Activated T-cell treated with anti-CD3 and anti-CD28 coated beads for 24 hours (primary cell): ENCODE measurements at places on chromosomes 5 and 9.

DNA sequence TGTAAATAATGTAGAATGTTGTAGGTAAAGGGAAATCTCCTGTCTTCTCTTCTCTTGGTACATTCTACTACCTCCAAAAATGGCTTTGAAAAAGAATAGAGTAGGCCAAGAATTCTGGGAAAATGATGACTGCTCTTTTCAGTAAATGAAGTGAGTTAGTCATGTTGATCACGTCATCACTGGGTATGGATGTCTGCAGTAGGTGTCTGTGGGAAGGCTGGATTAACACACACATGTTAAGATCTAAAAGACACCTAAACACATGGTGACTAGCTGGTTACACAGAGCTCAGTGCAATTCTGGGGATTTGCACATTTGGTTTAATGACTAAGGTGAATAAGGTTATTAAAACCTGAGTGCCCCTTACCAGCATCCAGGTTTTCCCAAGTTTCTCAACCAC, 161.5 kb downstream of the CEP120 start:
- no peak for DNase-seq

DNA sequence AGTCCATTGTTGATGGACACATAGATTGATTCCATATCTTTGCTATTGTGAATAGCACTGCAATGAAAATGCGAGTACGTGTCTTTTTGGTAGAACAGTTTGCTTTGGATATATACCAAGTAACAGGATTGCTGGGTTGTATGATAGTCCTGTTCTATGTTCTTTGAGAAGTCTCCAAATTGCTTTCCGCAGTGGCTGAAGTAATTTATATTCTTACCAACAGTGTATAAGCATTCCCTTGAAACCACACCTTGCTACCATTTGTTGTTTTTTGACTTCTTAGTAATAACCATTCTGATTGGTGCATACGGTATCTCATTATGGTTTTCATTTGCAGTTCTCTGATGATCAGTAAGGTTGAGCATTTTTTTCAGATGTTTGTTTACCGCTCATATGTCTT, 792.9 kb downstream of the PTPRD start:
- DNase-seq = no peak

GRCh38 chr9:112061152-112061740, 113.9 kb downstream of the SUSD1 start:
- no peak for DNase-seq

- no peak for DNase-seq
Measured at GRCh38 chr5:61168951-61169350, 6.7 kb upstream of the SMIM15 start.

DNA sequence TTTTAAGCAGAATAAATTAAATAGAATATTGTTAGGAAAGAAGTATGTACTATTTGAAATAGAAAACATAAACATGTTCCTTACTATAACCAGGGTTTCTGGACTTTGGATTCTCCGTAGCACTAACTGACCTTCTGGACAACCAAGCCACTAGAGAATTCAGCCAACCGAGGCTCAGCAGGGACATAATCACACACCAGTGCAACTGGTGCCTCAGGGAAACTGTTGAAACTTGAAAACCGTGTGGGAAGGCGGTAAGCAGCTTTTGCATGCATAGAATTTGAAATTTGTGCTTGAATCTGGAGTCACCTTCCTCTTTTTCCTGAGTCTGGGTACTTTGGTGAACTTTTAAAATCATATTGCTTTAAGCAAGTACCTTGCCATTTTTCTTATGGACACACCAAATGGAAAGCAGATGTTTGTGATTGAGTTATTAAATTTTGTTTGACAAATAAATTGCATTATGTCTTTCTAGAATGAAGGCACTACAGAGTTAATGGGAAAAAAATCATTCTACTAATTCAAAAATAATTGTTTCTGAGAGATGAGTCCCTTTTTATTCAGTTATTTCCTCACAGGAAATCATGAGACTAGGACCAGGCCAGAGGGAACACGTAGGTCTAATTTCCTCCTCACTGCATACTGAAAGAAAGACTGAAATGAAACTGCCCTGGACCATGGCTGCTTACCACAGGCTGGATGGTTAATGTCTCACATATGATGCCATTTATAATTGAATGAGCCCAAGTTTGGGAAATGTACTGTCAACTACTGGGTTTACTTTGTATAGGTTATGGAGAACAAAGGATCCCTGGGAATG, 20.6 kb upstream of the SCAMP1 start:
- DNase-seq = no peak

DNA sequence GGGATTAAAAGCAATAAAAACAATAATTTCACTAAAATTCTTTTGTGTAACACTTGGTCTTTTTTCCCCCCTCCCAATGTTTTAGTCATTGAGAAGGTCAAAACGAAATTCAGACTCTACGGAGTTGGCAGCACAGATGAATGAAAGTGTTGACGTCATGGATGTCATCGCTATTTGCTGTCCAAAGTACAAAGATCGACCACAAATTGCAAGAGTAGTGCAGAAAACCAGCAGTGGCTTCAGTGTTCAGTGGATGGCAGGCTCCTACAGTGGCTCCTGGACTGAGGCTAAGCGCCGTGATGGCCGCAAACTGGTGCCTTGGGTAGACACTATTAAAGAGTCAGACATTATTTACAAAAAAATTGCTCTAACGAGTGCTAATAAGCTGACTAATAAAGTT, 184.7 kb downstream of the CPLANE1 start:
- no peak for DNase-seq

DNA sequence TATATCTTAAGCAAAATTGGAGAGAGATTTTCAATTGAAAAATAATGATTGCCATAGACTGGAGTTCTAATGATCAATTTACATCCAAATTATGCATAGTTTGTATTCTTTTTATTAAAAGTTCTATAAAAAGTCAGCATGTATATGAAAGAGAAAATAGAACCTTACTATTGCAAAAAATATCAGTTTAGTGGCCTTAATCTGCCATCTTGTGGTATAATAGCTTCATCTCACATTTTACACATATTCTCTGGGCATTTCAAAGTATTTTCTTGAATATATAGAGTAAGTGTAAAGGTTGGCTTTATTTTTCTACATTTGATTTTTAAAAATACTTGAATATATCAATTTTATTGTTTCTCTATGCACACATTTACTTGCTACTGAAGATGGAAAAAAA, 1858.6 kb upstream of the CDH9 start:
- DNase-seq = no peak

- DNase-seq = no peak
Measured at GRCh38 chr5:101532430-101532829, 629.3 kb upstream of the ST8SIA4 start.

DNA sequence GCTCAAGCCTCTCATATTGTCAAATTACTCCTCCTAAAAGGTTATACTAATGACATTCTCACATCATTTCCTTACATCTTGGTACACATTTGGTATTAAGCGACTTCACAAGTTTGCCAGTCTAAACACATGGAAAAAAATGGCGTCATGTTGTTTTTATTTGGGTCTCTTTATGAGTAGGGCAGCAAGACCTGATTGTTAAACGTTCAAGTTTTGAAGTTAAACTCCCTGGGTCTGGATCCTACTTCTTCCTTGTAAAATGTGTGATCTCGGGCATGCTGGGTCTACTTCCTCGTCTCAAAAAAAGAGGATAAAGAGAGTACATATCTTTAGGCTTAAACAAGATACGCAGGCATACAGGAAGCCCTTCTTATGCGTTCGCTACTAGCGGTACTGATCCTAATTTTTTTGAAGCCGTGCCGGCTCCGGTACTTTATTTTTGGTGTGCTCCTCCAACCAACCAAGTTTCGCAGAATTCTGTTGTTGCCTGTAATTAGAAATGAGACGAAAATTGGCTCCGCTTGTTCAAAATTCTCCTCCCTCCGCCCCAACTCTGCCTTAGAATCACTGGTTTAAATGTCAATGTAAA, 596 bp upstream of the CDC37L1 start:
- DNase-seq = no peak

DNA sequence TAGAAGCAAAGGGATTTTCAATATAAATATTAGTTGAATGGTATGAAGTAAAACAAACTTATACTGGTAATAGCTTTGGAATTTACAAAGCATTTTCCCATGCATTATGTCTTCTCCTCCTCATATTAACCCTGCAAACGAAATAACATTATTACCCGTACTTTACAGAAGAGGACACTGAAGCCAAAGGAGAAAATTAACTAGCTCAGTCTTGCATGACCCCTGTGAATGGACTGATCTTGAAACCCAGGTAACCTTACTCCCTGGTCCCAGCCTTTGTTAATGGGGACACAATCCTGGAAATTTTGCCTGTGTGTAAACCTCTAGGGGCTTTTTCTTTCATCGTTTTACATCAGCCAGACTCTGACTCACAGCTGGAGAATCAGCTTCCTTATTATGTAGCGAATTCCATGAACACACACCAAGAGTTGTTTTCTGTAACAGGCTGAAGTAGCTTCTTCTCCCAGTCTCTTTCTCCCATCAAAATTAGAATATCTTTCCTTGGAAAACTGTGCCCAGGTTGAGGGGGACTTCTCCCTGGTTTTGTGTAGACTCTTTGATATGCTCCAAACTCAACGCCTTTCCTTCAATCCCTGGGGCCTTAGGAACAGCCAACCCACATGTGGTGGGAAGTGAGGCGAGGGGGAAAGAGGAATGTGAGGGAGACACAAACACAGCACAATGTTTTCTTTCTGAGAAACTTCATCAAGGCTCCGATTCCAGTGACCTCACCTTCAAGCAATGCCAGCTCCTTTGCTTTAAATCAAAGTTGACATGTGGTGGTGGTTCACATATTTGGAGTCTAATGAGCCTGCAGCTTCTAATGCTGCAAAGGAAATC, 480.9 kb upstream of the PAPPA start:
- no peak for DNase-seq

GRCh38 chr9:108691614-108692013, 164.2 kb downstream of the ACTL7B start:
- DNase-seq = no peak

- DNase-seq = no peak
Measured at GRCh38 chr5:33361781-33362180, 79.0 kb upstream of the TARS1 start.

DNA sequence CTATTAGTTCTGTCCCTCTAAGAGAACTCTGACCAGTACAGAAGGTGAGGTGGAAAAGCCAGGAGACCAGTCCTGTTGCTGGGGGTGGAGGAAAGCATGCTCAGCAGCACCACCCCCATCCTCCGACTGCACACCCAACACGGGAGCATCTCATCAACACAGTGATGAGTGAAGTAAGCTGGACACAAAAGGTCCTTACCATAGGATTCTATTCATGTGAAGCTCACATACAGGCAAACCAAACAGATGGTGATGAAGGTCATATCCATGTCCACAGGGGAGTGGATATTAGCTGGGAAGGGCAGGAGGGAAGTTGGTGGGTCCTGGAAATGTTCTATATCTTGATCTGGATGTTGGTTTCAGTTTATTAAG, 14.8 kb upstream of the MARCHF6 start:
- DNase-seq = no peak

- no peak for DNase-seq
Measured at GRCh38 chr5:77635917-77636640, 2.4 kb downstream of the OTP start.

GRCh38 chr9:138044485-138045383, 167.2 kb downstream of the CACNA1B start:
- DNase-seq = no peak

- no peak for DNase-seq
Measured at GRCh38 chr5:142296914-142297417, 27.9 kb downstream of the SPRY4 start.

- peak; percentile 14 for DNase-seq
Measured at GRCh38 chr5:150155258-150156026, at the start of gene PDGFRB. Gene PDGFRB (minus strand): TSS chr5:150155845. CDS start chr5:150137047, 18,798 bp downstream.

GRCh38 chr5:82639393-82640144, 361.4 kb upstream of the RPS23 start:
- no peak for DNase-seq

DNA sequence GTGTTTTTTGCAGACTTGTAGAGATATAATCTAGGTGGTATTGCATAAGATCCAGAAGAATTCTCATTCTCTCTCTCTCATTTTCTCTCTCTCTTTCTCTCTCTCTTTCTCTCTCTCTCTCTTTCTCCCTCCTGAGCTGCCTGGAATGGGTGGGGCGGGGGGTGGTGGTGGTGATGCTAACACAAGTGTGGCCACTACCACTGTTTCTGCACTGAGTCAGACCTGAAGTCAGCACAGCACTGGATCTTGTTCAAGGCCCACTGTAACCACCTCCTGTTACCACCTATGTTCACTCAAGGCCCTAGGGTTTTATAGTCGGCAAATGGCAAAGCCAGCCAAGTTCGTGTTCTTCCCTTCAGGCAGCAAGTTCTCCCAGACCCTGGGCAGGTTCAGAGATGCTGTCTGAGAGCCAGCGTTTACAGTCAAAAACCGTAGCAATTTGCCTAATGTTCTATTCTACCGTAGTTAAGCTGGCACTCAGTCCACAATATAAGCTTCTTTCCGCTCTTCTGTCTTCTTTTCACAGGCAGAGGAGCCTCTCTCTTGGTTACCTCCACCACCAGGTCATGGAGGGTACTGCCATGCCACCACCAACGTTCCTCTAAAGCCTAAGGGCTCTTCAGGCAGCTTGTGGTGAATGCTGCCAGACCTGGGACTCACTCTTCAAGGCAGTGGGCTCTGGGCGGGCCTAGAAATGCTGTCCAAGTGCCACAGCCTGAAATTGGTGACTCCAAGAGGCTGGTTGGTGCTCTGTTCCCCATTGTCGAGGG, 235.7 kb upstream of the PRR16 start:
- no peak for DNase-seq

- no peak for DNase-seq
Measured at GRCh38 chr9:98830554-98830953, 23.1 kb downstream of the GALNT12 start.

DNA sequence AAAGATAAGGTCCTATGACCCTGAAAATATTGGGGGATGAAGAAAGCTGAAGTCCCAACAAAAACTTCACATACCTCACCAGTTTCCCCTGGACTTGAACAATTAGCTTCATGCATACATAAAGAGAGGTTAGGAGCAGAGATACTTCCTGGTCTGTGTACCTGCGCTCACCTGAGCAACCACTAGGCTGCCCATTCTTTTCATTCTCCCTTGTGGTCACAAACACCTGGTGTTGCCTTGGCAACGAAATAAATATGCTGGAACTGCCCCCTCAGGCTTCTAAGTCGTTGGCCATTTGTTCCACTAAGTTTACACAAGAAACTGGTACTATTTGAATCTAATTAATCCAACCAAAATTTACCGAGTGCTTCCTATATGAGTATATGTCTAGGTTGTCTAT, 18.1 kb downstream of the OTP start:
- no peak for DNase-seq

GRCh38 chr5:95424016-95424415, 32.9 kb downstream of the FAM81B start:
- no peak for DNase-seq

DNA sequence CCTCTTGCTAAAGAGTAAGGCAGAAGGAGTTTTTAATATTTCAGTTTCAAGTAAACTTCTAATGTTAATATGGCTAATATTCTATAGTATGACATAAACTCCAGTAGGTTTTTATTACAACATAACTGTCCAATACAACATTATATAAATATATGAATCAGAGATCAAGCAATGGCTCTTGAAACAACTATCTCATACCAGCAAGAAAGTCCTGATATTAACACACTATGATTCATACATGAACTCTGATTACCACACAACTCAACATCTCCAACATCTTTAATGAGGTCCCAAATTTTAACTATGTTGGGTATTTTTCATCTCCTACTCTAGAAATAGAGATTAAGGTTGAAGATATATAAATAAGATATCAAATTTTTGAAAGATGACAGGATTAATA, 878.3 kb downstream of the TLE1 start:
- no peak for DNase-seq
